HT1080 (cell line): ENCODE measurements at places on chromosomes 4 and X.

DNA sequence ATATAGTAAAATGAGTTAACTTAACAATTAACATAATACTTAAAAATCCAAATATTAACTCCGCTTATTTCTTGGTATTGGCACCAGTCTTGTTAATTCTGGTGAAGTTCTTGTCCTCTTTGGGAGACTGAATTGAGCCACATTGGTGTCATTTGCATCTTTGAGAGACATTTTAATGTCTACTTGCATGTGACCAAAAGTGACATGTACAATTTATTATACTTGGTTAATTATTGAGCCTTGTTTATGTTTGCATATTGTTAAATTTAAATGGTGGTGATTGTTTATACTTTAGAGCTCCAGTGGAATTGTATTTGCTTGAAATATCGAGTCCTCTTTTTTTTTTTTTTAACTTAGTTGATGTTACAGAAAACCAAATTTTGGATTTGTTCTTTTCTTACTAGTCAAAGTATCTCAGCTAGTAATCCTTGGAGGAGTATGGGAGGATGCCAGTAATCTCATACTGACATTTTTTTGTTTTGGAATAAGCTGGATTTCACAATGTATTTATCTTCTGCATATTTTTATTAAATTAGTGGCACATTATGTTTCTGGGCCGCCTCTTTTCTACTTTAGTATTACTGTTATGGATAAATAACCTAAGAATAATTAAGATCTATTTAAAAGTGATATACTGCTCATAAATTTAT is 3.9 kb downstream of the SPCS3 start:
- no peak for DNase-seq

GRCh38 chrX:127439676-127440075 is 612.5 kb downstream of the ACTRT1 start:
- no peak for DNase-seq

DNA sequence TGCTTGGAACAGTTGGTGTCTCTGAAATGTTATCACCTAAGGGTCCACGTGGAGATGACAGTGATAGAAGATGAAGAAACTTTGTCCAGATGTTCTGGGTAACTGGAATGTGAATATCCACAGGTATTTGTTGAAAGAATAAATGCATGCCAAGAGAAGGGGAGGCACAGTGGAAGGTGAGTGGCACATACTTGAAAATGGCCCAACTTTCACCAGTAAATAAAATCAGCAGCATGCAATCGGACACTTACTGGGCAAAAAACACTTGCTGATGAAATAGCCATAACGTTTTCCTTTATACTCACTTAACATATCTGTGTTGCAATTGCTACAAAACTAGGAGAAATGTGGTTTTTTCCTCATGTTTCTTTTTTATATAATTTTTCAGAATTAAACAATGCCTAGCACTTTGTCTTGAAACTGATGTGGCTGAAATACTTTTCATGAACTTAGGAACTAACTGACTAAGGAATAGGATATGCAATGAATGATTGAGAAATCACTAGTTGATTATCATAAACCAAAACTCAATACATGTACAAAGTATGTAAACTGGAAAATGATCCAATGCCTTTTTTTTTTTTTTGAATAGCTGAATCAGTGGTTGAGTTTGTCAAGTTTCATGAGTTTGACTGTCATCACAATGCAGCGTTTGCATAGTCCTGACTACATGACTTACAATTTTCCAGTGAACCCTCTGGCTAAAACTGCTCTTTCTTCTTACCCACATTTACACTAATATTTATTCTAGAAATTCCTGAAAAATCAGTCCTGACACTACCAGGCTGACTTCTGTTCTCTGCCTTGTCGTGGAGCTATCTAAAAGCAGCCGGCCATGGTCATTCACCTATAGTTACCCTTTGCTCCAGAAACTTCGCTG is 127.4 kb downstream of the CPE start:
- DNase-seq = no peak

DNA sequence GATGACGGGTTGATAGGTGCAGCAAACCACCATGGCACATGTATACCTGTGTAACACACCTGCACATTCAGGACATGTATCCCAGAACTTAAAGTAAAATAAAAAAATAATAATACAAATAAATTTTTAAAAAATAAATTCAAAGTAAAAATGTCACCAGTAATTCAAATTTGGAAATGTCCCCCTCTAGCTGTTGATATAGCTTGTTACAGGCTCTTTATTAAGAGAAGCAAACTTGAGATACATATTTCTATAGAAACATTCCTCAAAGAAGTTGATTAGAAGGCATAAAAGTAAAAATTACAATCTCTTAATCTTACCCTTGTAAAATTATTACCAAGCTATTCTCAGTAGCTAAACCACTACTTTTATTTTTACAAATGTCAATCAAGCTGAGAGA is 1397.0 kb downstream of the FAM133A start:
- DNase-seq = no peak

DNA sequence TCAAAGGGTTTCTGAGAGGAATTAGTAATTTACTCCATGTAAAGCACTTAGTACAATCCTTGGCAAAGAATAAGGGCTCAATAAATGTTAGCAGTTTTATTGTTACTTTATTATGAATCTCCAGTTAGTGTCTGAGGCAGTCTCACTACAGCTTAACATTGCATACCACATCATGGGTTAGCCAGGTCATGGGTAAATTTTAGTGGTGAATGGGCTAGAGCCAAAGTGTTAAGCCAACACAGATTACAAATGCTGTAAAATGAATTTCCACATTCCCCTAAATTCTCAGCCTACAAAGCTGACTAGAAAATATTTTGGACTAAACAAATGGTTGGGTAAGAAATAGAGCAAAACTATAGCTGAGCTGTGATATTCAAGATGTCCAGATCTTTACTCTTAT is 72.4 kb downstream of the NRK start:
- DNase-seq = no peak

GRCh38 chr4:54586320-54586955 is 71.3 kb upstream of the KIT start:
- DNase-seq = peak; percentile 83

- DNase-seq = peak; percentile 75
Observed at GRCh38 chrX:45788941-45789348, 588.3 kb upstream of the DIPK2B start.

- no peak for DNase-seq
Observed at GRCh38 chrX:19212037-19212436, 89.8 kb upstream of the ADGRG2 start.

DNA sequence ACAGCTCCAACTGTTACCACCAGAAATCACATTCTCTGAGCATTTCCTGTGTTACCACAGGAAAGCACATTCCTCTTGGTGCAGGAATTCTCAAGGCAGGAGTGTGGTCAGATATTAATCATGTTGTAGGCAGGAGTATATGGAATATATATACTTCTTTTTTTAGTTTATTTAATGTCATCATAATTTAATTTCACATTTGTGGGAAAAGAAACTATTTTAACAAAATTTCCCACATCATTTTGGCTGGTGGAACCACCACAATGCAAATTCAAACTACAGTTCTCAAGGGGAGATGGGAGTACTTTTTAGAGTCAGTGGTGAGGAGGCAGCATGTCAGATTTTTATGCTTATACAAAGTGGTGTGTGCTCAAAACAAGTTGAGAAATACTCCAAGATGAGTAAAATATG is 139.0 kb downstream of the ATP10D start:
- peak; percentile 66 for DNase-seq

DNA sequence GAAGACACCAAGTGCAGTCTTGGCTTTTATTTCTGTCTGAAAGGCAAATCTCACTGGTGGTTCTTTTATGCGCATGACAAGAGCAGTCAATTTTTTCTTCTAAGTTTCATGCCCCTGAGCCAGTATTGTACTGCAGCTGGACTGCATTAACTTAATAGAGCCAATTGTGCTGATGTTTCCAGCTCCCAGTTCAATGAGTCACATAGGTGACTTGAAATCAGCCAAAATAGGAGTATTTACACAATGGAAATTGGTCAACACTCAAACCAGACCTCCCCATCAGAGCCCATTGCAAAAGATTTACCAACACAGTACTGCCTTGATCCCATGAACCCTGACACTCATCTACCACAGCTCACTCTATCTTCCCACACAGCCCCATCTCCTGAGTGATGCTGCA is 100.3 kb upstream of the GUCY1A1 start:
- peak; percentile 24 for DNase-seq

DNA sequence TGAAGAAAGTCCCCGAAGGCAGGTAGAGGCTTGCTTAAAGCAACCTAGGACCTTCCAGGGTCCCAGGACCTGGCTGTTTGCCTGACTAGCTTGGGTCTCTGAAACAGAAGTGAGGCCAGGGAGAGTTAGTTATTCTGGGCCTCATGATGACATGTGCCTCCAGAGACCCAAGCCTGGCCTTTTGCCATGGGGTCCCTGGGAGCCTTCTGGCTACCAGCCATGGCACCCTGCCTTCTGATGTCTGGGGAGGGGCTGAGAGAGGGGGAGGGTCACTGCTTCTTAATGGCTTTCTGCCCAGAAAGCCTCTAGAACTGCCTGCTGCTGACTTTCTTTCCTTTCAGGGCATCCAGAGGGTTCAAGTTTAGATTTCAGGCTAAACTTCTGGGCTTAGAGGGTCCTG is 1.0 kb upstream of the STARD8 start:
- no peak for DNase-seq
